ENCODE measurements at places on chromosomes 3 and 15.

GRCh38 chr3:42655331-42655888, 1.9 kb downstream of the ZBTB47 start:
- DNase-seq, result no peak

- no peak for DNase-seq
Observed at GRCh38 chr15:73867956-73868355, 5.4 kb upstream of the TBC1D21 start.

- DNase-seq, result no peak
Observed at GRCh38 chr3:195875482-195876236, 32.7 kb downstream of the TNK2 start.

- no peak for DNase-seq
Observed at GRCh38 chr3:126034481-126035361, 49.2 kb downstream of the SLC41A3 start.

DNA sequence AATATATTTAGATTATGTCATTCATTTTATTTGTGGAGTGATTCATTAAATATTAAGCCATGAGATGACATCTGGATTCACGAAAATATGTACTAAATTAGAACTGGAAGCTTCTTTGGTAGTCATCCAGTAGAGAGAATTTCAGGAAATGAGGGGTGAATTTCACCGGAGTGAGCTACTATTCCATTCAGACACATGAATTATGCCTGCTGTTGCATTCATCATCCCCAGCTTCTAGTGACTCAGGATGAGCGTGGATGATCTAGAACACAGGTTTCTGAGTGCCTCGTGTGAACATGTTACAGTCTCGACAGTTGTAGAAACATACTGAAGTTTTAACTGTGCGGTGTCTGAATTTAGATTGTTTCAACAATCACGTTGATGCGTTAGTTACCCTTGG, 42.9 kb upstream of the GABRG3 start:
- no peak for DNase-seq

DNA sequence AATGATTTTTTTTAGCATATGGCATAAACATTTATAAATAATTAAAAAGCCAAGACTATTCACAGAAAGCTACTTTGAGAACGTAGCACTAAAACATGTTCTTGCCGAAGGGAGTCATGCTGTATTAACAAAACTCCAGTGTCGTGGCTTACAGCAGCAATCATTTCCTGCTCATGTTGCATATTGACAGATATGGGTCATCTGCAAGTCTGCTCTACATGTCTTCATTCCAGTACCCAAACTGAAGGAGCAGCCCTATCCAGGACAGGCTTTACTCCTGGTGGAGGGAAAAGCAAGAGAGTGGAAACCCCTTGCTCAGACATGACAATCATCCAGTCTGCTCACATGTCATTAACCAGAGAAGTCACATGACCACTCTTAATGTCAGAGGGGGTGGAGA, 87.6 kb downstream of the NEK11 start:
- no peak for DNase-seq

DNA sequence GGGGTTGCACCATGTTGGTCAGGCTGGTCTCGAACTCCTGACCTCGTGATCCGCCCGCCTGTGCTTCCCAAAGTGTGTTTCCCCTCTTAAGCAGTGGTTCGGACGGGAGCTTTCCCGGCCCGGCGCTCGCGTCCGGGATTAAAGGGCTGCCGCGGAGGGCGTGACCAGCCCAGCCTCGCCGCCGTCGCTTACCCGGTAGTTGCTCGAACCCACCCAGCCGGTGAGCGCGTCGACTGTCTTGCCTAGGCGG, 513 bp downstream of the CLASP2 start:
- DNase-seq, result no peak

DNA sequence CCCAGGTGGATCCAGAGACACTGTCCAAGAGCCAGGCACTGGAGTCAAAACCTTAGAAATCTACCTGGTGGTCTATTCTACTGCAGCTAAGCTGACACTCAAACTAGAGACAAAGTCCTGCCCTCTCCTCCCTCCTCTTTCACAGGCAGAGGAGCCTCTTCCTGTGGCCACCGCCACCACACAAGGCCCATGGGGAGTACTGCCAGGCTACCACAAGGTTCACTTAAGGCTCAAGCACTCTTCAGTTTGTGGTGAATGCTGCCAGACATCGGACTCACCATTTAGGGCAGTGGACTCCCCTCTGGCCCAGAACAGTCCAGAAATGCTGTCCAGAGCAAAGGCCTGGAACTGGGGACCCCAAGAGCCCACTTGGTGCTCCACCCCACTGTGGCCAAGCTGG, 160.9 kb downstream of the ADAMTS17 start:
- no peak for DNase-seq

GRCh38 chr15:31758126-31758525, 272.2 kb upstream of the CHRNA7 start:
- no peak for DNase-seq

DNA sequence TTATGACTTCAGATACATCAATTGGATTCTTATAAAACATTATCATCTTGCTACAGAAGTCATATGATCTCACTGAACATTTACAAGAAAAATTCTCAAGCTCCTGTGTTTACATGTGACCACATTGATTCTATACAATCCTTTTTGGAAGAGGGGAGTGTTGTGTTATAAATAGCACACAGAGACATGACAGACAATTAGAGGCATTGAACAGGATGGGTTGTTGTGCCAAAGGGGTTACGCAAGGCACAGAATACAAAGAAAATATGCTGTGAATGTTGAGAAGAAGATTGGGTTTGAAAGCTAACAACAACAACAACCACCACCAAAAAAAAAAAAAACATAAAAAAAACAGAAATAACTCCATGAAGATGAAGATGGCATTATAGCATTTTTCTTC, 32.5 kb upstream of the TBL1XR1 start:
- DNase-seq, result no peak

DNA sequence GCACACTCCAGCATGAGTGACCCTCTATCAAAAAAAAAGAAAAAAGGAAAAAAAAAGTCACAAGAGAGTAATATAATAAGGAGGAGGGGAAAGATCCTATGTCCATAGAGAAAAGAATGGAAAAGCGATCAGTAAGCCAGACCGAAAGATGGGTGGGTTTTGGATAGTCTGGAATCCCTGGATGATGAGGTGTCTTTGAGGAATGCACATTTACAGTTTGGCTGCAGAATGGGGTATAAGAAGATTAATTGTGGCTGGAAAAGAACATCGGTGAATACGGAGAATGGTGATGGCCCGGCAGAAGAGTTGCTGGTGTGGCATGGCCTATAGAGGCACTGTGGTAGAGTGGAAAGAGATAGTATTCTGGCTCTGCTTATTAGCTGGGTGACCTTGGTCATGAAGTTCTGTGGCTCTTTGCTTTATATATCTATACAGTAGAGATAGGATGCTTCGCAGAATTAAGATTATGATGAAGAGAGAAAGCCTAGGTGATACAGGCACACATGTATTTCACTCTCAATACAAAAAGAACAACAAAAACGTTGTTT, 187.9 kb downstream of the AKAP13 start:
- DNase-seq, result no peak

GRCh38 chr3:77059354-77059753, 19.5 kb downstream of the ROBO2 start:
- DNase-seq, result no peak

DNA sequence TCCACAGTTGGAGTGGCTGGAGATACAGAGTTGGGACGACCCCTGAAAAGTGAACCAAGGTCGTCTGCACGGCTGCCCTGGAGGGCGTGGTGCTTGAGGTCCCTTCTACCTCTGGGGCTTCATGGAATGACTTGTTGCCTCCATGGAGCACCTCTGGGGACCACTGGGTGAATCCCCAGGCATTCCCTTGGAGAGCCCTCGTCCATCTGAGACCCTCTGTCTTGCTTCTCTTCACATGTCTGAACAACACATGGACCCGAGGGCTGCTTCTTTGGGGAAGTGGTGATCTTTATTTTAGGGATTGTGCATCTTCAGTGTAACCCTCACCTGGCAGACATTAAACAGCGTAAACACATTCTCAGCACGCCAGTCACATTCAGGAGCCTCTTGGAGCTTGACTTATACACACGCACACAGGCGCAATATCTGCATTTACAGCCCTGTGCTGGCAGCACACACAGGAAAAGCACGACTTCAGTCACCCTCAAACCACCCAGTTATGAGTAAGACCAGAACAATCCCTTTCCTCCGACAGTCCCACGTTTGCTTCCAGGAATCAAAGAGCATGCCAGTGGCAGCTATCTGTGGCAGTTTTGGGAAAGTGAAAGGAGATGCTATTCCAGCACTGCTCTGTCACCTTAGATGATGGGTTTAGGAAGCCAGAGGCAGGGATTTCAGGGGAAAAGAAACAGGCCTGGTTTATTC, 12.6 kb downstream of the FAM107A start:
- no peak for DNase-seq

GRCh38 chr15:85934691-85935090, 140.0 kb upstream of the KLHL25 start:
- no peak for DNase-seq

DNA sequence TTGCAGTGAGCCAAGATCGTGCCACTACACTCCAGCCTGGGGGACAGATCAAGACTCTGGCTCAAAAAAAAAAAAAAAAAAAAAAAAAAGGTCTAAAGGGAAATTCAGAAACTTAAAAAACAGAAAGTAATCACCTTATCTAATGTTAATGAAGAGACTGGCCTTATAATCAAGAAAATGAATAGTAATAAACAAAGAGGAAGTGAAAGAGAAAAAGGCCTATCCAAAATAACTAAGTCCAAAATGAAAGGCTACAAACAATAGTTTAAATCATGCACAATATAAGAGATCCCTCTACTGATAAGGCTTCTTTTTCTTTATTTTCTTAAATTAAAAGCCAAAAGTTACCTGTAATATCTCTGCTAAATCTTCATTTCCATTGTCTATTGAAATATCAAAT, 37.1 kb upstream of the HDC start:
- DNase-seq, result no peak

DNA sequence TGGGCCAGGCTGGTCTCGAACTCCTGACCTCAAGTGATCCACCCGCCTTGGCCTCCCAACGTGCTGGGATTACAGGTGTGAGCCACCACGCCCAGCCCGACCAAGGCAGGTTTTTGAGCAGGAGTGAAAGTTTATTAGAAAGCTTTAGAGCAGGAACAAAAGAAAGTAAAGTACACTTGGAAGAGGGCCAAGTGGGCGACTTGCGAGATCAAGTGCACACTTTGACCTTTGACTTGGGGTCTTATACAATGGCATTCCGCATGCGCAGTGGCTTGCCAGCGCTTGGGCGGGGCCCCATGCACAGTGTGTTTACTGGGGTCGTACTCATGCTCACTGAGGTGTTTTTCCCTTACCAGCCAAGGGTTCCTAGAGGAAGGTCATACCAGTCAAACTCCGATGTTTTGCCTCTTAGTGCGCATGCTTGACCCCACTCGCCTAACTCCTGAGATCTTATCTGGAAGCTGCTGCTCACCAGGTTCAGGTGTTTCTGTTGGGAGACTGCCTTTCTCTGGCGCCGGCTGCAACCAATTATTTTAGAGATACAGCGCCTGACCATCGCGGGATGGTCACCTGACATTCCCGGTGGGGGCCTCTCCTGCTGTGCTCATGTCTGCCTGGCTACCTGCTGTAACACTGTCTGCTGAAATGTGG, 46.9 kb upstream of the FLNB start:
- no peak for DNase-seq

- DNase-seq, result no peak
Observed at GRCh38 chr15:68187559-68187958, 17.6 kb downstream of the CALML4 start.

GRCh38 chr3:16048435-16049318, 125.8 kb upstream of the GALNT15 start:
- DNase-seq, result no peak

DNA sequence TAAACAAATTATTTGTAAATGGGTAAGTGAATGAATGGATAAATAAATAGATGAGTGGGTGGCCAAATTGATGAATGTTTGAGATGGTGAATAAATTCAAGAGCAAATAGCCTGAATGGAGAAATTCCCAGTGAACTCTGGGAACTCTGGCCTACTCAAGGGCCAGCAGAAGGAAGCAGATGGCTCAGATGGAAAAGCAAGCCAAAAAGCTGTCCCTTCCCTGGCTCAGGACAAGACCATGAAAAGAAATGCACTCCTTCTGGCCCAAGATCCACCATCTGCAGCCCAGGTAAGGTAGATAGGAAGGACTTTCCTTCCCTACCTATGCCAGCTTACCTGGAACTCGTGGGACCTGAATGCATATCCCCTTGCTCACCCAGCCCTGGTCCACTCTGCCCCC, 37.6 kb upstream of the CLDN18 start:
- DNase-seq, result no peak

Data from activated naive CD4-positive, alpha-beta T cell (primary cell).